Mucosa of descending colon (tissue), 3 donors: ENCODE measurements at places on chromosomes 1 and 21. TPM values are rescaled to one million over a fixed set of nuclear protein-coding genes. Genes with fewer than 3 reads are reported as not detected.

DNA sequence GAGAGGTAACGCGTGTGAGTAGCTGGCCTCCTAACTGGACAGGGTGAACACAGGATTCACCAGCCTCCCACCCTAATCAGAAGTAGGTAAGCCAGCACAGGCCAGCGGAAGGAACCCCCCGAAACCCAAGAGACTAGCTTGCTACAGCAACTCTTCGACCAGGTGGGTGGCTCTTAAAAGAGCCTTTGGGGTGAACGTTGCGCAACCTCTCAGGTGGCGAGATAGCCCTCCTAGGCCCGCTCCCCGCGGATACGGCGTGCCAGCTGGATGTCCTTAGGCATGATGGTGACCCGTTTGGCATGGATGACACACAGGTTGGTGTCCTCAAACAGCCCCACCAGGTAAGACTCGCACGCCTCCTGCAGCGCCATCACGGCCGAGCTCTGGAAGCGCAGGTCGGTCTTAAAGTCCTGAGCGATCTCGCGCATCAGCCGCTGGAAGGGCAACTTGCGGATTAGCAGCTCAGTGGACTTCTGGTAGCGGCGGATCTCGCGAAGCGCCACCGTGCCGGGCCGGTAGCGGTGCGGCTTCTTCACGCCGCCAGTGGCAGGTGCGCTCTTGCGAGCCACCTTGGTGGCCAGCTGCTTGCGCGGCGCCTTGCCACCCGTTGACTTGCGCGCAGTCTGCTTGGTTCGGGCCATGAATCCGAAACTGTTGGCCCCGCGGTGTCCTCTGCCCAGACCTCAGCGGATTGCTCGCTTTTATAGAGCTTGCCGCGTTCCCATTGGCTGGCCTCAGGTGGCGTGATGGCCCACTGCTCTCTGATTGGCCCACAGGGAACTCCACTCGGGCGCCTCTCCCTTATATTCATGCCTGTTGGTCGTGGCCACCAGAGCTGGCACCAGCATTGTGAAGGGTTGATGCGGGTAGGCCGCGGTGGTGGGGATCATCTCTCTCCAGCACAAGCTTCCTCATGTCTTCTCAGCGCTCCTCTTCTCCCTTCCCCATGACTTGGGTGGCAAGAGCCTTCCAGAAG lies 8.3 kb upstream of the TRIM17 start:
- no peak for DNase-seq

GRCh38 chr1:27554293-27554692 lies 49.7 kb downstream of the AHDC1 start:
- DNase-seq = no peak

- no peak for DNase-seq
Measured at GRCh38 chr1:108745980-108746381, 493 bp upstream of the STXBP3 start.

DNA sequence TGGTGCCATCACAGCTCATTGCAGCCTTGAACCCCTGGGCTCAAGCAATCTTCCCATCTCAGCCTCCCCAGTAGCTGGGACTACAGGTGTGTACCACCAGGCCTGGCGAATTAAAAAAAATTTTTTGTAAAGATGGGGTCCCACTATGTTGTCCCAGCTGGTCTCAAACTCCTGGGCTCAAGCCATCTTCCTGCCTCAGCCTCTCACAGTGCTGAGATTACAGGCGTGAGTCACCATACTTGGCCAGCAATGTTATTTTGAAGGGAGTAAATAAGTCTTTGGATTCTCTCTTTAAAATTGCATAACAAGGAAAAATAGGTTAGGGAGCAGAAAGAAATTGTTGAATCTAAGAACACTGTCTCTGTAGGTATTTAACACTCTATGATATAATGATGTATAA lies 111.3 kb downstream of the RPS6KC1 start:
- DNase-seq = no peak

ZNF644 gene
- 53.7 TPM for total RNA-seq

DNA sequence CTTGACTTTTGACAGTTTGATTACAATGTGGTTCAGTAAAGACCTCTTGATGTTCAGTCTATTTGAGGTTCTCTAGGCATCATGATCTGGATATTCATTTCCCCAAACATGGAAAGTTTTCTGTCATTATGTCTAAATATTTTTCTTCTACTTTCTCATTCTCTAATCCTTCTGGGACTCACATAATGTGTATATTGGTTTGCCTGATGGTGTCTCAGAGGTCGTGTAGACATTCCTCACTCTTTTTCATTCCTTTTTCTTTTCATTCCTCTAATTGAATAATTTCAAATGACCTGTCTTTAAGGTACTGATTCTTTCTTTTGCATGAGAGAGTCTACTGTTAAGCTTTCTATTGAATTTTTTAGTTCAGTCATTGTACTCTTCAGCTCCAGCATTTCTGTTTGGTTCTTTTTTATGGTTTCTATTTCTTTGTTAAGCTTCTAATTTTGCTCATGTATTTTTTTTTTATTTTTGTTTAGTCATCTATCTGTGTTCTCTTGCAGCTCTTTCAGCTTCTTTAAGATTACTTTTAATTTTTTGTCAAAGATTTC lies 158.4 kb downstream of the GDAP2 start:
- DNase-seq = no peak

DNA sequence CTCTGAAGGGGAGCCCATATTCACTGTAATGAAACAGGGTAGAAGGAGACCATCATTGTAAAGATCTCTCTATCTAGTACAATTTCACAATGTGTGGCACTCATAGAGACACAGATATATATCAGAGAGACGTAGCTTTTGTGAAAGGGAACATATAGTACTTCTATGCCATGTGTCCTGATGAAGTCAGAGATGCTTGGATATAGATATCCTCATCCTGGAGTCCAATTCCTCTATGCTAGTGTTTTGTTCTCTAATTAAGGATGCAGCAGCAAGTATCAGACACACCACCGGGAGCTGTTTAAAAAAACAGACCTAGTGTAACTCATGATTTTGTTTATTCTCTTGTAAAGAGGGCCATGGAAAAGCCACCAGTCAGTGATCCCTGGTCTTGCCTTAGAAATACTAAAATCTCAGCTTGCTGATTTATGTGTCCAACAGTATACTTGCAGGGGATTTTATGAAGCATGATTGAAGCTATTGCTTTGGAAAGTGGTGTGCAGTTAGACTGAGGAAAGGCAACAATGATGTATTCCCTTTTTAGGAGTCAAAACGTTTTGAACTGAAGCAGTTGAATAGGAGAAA lies 2.5 kb downstream of the NCAM2 start:
- no peak for DNase-seq

- no peak for DNase-seq
Measured at GRCh38 chr1:25624156-25624555, 7.6 kb downstream of the MAN1C1 start.

GRCh38 chr21:17901458-17902079 lies 82.4 kb upstream of the C21orf91 start:
- DNase-seq = no peak

- no peak for DNase-seq
Measured at GRCh38 chr1:193437785-193438184, 251.4 kb upstream of the B3GALT2 start.

NKAIN1 gene
- 0.35 TPM for total RNA-seq

GRCh38 chr1:89870998-89871397 lies 50.2 kb downstream of the LRRC8D start:
- DNase-seq = no peak

GRCh38 chr21:32483293-32483595 lies 70.7 kb downstream of the EVA1C start:
- no peak for DNase-seq

HSPA6 gene
- 2.0 TPM for total RNA-seq

DIO1 gene
- not detected for total RNA-seq

GRCh38 chr1:92346866-92347640 lies 48.2 kb downstream of the RPAP2 start:
- DNase-seq = no peak

GRCh38 chr1:205382561-205382960 lies 25.8 kb upstream of the KLHDC8A start:
- no peak for DNase-seq

TESK2 gene
- total RNA-seq = 10.8 TPM

DNA sequence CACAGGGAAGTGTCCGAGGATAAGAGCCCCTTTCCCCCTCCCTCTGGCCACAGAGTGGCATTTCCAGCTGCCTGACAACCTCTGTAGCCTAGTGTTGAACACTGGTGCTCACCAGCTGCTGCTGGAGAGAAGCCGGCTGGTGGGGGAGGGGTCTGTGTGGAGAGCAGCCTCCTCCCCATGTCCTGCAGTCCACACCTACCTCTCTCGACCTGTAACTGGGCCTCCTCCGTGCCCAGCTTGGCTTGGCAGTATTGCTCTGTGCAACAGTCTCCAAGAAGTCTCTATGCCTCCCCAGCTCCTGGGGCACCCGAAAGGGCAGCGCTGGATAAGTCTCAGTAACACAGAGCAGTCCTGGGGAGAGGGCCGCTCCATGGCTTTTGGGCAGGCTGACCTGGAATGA lies 17.0 kb downstream of the PAPPA2 start:
- no peak for DNase-seq

- no peak for DNase-seq
Measured at GRCh38 chr1:24754229-24754628, 9.0 kb downstream of the CLIC4 start.

DNA sequence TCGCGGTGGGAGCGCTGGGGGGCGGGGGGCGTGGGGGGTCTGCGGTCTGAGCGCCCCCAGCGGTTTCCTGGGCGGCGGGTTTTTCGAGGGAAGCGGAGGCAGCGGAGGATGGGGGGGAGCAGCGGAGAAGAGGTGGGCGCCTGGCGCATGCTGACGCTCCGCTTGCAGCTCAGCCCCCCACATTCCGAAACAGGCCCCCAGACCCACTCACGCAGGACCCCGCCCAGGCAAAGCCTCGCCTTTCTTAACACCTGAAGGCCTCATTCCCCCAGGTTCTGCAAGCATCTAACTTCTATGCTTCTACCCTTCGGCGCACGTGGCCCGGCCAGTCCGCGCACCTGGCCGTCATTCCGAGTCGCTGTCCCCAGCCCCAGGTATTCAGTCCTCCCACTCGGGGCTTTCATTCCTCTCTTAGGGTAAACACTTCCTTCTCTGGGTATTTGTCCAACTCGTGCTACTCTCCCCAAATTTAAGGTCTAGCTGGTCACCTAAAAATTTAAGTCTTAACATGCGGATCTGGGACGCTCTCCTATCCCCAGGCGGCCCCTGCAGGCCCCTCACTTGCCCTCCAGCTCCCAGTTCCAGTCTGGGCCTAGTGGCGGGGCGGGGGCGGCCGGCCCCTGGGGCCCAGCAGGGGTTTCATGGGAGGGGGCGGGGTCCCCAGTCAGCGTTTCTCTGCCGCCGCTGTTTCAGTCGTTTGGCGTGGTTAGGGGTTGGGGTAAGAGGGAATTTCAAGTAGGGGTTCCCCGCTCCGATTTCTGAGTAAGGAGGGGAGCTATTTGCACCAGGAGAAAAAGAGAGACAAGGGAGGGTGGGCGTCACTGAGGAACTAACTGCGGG lies 2.8 kb upstream of the ZBTB7B start:
- peak; percentile 59 for DNase-seq

TNFAIP8L2 gene
- 1.3 TPM for total RNA-seq

DNA sequence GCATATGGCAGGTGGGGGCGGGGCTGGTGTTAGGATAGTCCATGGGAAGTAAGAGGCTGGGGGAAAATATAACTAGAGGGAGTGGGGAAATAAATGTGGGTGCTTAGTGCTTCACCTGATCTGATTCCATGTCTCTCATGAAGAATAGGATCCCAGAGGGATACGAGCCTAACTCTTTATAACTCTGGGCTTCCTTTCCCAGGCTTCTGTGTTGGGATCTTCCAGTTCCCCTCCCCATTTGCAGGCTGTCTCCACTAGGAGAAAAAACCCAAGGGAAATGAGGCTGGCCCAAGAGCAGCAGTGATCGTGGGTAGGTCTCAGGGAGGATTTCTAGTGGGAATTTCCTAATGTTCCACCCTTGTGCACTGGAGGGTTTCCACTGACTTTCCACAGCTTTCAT lies 1.6 kb downstream of the KCNJ9 start:
- no peak for DNase-seq

DNA sequence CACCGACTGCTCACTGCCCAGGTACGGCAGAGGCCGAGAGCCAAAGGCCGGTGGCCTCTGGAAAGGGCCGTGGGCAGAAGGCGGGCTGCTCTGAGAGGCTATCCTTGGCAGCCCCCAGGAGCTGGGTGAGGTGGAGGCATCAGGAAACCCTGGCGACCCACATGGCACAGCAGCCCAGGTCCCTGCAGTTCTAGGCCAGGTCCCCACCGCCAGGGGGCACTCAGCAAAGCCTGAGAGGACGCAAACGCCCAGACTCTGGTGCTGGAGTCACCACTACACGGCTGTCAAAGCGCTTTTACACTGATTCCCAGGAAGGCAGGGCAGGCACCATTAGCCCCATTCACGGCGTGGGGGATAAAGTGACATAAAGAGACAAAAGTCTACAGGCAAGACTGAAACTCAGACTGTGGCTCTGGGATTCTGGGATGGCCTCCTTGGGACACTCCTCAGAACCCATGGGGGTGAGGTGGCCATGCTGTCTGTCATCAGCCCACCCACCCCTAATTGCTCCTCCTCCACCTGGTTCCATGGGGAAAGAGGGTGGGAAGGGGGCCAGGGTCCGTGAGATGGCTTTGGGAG lies 4.9 kb downstream of the PLEKHG5 start:
- peak; percentile 93 for DNase-seq

- DNase-seq = no peak
Measured at GRCh38 chr1:22563671-22564602, 648 bp downstream of the EPHA8 start.

L1TD1 gene
- 1.4 TPM for total RNA-seq

DNA sequence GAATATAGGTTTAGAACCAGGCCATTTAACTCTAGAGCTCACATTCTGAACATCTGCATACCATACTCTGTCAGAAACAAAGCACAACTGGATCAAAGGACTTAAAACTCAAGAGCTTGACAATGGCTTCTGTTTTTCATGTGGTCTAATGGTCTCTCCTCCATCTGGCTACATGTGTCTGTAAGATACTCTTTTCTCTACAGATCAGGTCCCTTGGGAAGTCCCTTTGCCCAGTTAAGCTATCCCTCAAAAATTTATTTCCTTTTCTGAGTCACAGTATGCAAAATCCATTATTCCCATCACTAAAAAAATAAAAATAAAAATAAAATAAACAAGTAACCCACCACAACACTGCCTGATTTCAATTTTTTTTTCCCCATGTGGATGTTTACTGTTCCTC lies 357.0 kb upstream of the PRMT6 start:
- DNase-seq = no peak

DNA sequence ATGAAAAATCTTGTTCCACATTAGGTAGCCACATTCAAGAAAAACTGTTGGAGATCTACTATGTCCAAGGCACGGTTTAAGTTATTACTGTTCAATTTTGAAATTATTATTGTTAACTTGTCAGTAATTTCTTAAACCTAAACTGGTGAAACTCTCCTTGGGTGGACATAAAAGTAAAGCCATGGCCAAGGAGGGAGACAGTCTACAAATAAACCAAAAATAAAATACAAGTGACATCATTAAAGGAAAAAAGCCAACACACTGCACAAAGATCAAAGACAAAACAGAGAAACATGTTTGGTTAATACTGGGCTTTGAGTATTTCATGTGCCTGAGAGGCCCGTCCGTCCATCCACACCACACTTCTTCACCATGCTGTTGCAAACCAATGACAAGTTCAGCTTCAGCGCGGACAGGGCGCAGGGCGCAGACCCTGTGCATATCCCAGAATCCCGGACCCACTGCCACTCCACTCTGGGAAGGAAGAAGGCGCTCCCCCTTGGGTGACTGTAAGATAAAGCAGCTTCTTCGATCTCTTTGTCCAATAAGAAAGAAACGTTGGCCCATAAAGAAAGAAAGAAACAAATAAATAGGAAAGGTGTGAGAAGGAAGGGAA lies 918 bp upstream of the RASAL2 start:
- peak; percentile 41 for DNase-seq
